Myometrial cell (primary cell): ENCODE measurements at places on chromosomes 12 and 14. TPM values are rescaled to one million over a fixed set of nuclear protein-coding genes. Genes with fewer than 3 reads are reported as not detected.

HRK gene
- total RNA-seq = not detected in 2 replicates

MYL2 gene
- total RNA-seq = not detected in 2 replicates

RNASE2 gene
- not detected in 2 replicates for total RNA-seq

INHBC gene
- total RNA-seq = not detected in 2 replicates

LIMA1 gene
- 178 and 179 TPM in 2 replicates for total RNA-seq

KRT79 gene
- total RNA-seq = not detected in 2 replicates

TRHDE gene
- total RNA-seq = 20.2 and 22.0 TPM in 2 replicates

TAS2R13 gene
- 0.18 TPM in 1 of 2 replicates, not detected in the other for total RNA-seq

TMCC3 gene
- 0.86 and 2.3 TPM in 2 replicates for total RNA-seq

MNAT1 gene
- total RNA-seq = 48.7 and 53.0 TPM in 2 replicates

PFDN5 gene
- 498 and 536 TPM in 2 replicates for total RNA-seq

USP44 gene
- total RNA-seq = 0.86 and 1.6 TPM in 2 replicates

SERPINA10 gene
- not detected in 2 replicates for total RNA-seq

C12orf54 gene
- total RNA-seq = not detected in 2 replicates

TGFB3 gene
- 42.1 and 45.2 TPM in 2 replicates for total RNA-seq

OLR1 gene
- 36.9 and 40.1 TPM in 2 replicates for total RNA-seq

SLC5A8 gene
- total RNA-seq = not detected in 2 replicates

C3AR1 gene
- total RNA-seq = 0.29 and 0.53 TPM in 2 replicates

RTN1 gene
- not detected in 2 replicates for total RNA-seq

ESYT1 gene
- 240 and 325 TPM in 2 replicates for total RNA-seq
